ENCODE measurements at places on chromosomes 3 and 15. TPM values are rescaled to one million over a fixed set of nuclear protein-coding genes. Genes with fewer than 3 reads are reported as not detected.

Gene DLL4
- total RNA-seq: 0.33 TPM

Gene HES1
- 1.2 TPM for total RNA-seq

Gene PTPRG
- 4.6 TPM for total RNA-seq

Gene ST3GAL6
- total RNA-seq: not detected

Gene LRRIQ4
- total RNA-seq: 0.09 TPM

DNA sequence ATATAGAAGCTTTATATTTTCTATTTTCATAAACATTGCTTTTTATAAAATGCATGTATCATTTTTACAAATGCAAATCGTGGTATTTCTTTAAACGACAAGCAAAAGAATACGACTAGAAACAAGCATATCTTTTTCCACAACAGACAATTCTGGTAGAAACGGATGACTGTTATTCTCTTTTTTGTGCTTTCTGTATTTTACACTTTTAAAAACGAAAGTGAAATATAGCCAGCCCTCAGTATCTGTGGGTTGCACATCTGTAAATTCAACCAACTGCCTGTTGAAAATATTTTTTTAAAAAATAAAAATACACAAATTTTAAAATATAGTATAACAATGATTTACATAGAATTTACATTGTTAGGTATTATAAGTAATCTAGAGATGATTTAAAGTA, 61.3 kb downstream of the PRTG start:
- peak; percentile 56 for DNase-seq

GRCh38 chr15:37625576-37625975, 308.9 kb upstream of the TMCO5A start:
- no peak for DNase-seq

GRCh38 chr3:176401211-176401610, 796.1 kb downstream of the TBL1XR1 start:
- no peak for DNase-seq

- no peak for DNase-seq
Measured at GRCh38 chr3:49937090-49937489, 2.9 kb upstream of the RBM6 start.

DNA sequence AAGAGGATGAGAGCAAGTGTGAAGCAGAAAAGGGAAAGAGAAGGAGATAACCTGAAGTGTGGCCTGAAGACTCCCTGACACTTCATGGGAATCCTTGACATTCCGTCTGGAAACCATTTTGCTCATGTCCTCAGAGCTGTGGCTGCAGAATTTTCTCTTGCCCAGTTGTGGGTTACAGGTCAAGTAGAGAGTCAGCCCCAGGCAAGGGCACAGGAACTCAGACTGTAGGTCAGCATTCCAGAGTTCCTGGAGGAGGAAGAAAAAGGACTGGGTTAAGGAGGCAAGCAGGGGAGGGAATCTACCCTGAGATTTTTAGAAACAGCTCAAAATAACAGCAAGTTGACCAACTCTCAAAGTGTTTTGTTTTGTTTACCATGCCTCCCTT, 4.1 kb upstream of the THSD4 start:
- DNase-seq: no peak

DNA sequence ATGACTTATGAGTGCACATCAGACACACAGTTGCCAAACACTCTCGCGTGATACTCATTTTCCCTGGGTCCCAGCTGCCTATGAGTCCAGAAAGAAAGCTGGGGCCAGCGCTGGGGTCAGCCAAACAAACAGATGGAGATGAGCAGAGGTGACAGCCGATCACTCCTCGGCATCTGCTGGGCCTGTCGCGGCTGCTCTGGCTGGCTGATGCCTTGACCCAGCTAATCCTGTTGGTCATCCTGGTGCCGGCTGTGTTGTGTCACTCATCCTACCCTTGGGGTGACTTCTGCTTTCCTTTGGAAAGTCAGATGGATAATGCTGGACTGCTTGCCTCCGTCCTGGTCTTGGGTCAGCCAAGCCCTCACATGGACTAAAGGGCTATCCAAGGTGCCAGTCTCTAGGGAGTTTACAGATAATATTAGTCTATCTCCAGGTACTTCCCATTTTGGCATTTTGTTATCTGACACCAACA, 105.3 kb upstream of the PDZRN3 start:
- no peak for DNase-seq

GRCh38 chr3:152943645-152944044, 108.7 kb downstream of the P2RY1 start:
- no peak for DNase-seq

DNA sequence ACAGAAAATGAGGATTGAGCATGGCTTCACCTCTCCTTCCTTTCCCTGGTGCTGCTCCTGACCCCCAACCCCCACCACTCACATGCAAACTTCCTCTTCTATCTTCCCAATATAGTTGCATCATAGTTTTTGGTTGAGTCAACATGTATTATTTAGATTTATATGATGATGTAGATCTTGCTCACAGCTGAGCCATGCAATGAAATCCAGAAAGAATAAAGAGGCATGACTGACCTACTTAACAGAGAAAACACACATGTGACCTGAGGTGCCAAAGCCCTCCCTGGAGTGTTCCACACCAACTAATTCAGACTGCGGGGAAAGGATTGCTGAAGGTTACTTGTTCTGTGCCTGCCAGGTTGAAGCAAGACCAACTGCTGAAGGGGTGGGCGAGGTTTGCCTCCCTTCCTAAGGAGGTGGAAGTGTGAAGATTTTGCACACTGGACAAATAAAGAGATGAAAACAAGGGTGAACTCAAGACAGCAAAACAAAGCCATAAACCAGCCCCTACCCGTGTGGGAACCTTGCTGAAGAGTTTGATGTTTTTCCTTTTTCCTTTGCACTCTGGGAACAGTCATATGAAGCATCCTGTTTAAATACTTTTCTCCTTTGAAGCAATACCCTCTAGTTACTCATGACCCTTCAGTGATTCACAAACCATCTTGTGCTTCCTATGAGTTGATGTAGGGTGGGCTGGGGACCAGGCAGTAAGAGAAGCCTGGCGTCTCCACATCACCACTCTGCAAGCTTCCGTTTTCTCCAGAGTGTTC, 155.2 kb upstream of the UBE2E1 start:
- no peak for DNase-seq

DNA sequence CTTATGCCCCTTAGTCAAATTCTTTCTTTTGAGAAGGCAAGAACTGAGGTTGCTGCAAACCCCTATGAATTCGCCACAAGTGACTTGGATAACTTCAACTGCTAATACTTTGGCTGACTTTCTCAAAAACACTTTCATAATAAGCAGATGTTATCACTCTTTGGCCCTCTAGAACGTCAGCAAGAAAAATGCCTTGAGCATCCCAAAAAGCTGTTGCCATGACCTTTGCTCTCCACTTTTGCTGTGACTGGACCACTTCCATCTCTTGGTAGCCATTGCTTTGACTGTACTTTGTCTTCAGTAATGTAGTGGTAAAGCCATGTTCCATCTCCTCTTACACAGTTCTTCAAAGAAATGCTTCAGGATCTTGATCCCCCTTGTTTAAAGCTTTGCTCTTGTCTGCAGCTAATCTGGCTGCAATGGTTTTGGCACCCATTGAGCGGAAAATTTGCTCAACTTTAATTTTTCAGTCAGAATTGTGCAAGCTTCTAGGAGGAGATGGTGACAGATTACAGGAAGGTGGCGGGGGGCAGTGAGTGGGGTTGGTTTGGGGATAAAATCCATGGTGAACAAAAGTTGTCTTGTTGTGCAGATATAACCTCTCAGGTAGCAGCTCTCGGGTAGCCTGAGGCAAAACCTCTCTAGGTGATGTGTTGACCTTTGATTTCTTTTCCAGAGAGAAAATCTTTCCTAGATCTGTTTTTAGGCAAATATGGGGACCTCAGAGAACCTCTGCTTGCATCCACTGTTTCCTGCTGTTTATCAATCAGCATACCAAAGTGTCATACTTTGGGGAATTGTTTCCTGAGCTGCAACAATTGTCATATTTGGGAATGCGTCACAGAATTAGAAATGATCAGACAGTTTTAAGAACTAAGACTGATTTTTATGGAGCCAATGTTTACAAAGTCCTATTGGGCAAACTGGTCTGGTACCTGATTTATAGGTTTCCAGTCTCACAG, 83.6 kb downstream of the CCR1 start:
- no peak for DNase-seq

GRCh38 chr15:95087253-95087609, 855.9 kb downstream of the MCTP2 start:
- DNase-seq: no peak

GRCh38 chr3:127629467-127630403, 750 bp downstream of the PODXL2 start:
- peak; percentile 70 for DNase-seq

- no peak for DNase-seq
Measured at GRCh38 chr3:119417771-119418512, 45.5 kb downstream of the TMEM39A start.

DNA sequence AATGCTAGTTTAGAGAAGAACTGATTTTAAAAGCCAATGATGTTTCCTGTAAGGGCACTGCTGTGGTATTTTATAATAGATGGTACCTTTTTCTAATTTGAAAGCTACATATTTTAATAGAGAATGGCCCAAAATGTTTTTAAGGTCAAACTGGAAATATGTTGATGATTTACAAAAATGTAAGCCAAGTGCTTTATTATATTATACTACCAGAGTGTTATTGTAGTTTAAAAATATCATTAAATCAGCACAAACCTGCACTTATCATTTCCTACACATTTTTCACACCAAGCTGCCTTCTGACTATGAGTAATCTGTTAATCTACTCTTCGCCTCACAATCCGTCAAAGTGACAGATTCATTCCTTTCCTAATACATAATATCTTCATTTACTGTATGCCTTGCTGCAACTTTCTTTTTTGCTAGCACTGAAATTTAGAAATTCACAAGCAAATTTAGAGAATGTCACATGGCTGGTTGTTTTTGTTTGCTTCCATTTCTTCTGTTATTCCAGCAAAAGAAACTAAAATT, 126.4 kb upstream of the FAM3D start:
- DNase-seq: no peak

- DNase-seq: no peak
Measured at GRCh38 chr15:80967451-80967850, 22.2 kb downstream of the MESD start.

DNA sequence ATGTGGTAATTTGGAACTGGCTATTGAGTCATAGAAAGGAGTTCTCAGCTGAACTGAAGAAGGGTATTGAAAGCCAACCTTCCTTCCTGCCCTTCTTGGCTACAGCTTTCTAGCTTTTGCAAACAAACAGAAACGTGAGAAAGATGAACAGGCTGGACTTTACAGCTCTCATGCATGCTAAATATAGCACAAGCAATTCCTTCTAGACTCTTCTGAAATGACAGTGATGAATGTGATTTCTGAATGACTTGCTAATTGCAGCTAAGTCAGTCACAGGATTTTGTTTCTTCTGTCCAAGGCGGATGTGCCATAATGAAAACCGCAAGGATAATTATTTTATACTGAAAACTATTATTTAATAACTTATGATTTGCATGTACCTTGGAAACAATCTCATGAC, 36.3 kb downstream of the BCHE start:
- no peak for DNase-seq

- no peak for DNase-seq
Measured at GRCh38 chr3:120831066-120831465, 76.9 kb upstream of the STXBP5L start.

DNA sequence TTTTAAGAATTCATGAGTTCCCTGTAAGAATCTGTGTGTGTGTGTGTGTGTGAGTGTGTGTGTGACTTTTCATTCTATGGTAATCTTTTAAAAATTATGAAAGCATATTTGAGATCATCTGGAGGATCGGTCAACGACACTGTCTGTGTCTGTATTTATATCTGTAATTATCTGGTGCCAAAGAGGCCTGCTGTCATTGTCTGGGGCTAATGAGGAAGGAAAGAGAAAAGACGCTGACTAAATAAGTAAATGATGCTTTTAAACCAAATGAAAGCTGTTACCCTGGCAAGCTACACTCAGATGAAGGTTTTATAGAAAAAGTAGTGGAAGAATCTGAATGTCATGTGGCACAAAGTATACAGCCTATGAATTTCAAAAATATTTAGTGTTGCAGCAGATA, 439.8 kb downstream of the RBMS3 start:
- DNase-seq: no peak

DNA sequence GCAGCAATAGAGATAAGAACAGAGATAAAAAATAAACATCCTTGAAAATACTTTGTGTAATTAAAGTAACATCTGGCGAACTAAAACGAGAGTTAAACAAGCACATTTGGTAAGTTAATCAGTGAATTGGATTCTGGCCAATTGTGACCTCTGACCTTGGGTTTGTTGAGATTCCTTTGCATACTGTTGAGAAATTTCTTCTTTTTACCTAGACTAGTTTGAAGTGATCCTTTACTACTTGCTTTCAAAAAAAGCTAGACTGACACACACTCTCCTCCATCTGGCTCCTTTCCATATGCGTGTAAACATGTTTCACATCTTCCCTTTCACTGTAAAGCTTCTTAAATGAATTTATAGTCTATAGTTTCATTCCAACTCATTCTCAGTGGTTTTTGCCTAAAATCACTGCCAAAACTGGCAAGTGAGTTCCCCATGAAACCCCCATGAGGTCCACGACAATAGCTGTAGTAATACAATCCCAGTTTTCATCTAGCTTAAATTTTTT, 17.3 kb upstream of the GBE1 start:
- no peak for DNase-seq

GRCh38 chr15:41691471-41691870, 31.3 kb downstream of the MGA start:
- no peak for DNase-seq

- DNase-seq: no peak
Measured at GRCh38 chr15:74319596-74320351, 47.7 kb downstream of the CYP11A1 start.

Data from activated CD4-positive, alpha-beta T cell treated with anti-CD3 and anti-CD28 coated beads, Interleukin-2, amount 10 ng/mL, durations not matched to agents 24 days and 14 days (primary cell).